ENCODE measurements at places on chromosomes 1 and 21.

DNA sequence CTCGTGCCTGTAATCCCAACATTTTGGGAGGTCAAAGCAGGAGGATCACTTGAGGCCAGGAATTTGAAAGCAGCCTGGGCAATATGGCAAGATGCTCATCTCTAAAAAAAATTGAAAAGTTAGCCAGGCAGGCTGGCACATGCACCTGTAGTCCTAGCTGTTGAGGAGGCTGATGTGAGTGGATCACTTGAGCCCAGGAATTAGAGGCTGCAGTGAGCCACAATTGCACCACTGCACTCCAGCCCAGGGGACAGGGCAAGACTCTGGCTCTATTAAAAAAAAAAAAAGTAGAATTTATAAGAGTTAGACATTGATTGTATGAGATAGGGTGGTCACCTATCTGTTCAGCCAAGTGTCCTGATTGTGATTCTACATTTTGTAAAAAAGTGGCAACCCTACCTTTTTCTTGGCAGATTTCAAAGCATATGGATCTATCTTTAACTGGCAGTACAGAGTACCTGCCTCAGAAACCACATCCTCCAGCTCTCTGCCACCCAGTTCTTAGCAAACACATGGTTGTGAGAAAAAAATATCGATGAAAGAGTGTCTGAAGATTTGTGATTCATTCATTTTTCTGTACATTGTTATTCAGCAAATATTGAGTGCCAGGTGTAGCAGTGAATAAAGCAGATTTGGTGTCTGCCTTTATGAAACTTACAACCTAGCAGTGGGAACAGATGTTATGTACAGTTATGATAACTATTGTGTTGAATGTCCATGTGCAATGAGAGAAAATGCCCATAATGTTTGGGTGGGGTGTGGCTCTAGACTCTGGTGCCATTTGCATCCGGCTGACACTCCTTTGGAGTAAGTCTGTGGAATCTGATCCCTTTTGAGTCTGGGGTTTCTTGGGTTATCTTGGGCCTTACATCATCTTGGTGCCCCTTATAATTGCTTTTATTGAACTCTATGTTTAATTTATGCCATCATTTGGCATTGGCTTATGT lies 82.5 kb downstream of the ST3GAL3 start:
- no peak overlapping the region for H3K4me3 ChIP-seq
- no peak for DNase-seq
- H3K4me1 ChIP-seq, result no peaks in the 10 kb centered on the region
- no peak overlapping the region for H3K27ac ChIP-seq
- no peaks in the 10 kb centered on the region for H3K36me3 ChIP-seq
- H3K27me3 ChIP-seq, result no peaks in the 10 kb centered on the region

- DNase-seq, result no peak
- no peaks in the 10 kb centered on the region for H3K4me1 ChIP-seq
- H3K36me3 ChIP-seq, result no peaks in the 10 kb centered on the region
These were observed 6.4 kb upstream of the ERI3 start for GRCh38 chr1:44361478-44361877.

GRCh38 chr1:95013950-95014574 lies 58.7 kb downstream of the ALG14 start:
- no peak overlapping the region for H3K4me3 ChIP-seq
- peak overlapping the region; percentile 52 for H3K27ac ChIP-seq
- no peaks in the 10 kb centered on the region for H3K36me3 ChIP-seq
- peaks cover 19% of the 10 kb centered on the region for H3K4me1 ChIP-seq

GRCh38 chr1:31843506-31843905 lies 27.7 kb upstream of the SPOCD1 start:
- H3K4me3 ChIP-seq, result no peak overlapping the region
- no peaks in the 10 kb centered on the region for H3K4me1 ChIP-seq
- no peaks in the 10 kb centered on the region for H3K27me3 ChIP-seq
- no peak for DNase-seq
- no peaks in the 10 kb centered on the region for H3K36me3 ChIP-seq

DNA sequence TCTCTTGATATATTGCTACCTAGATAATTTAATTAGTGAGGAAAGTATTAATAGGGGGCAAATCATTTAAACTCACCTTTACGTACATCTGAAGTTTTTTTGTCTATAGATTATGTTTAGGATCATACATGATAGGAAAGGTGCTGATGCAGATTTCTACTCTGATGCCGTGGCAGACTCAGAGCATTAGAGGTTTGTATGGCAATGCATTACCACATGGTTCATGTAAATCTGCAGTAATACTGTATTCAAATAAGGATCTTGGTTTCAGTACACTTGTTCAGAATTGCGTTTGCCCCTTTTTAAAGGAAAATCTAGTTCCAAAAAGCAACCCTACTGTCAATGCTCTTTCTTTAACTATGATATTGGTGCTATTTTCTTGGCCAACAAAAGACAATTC lies 288.3 kb downstream of the PTPRC start:
- no peaks in the 10 kb centered on the region for H3K27me3 ChIP-seq
- no peak overlapping the region for H3K4me3 ChIP-seq
- no peak overlapping the region for H3K27ac ChIP-seq
- DNase-seq, result no peak
- no peaks in the 10 kb centered on the region for H3K36me3 ChIP-seq
- peaks cover 38% of the 10 kb centered on the region for H3K4me1 ChIP-seq

DNA sequence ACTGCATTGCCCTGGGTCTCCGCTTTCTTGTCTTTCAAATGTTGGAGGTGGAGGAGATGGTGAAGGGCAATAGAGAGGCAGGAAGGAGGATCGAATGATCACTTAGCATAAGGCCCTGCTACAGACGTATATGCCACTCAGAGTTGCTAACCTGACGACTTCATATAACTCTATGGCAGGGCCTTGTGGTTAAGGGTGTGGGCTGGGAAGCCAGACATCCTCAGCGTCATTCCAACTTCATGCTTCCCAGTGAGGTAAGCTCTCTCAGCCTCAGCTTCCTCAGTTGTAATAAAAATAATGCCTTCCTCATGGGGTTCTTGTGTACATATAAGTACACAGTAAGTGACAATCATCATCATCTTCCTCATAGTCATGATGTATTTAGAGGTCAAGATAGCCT lies 54.6 kb downstream of the CASQ2 start:
- no peak for DNase-seq
- H3K27ac ChIP-seq, result no peak overlapping the region
- H3K36me3 ChIP-seq, result no peaks in the 10 kb centered on the region
- no peaks in the 10 kb centered on the region for H3K4me1 ChIP-seq
- H3K27me3 ChIP-seq, result no peaks in the 10 kb centered on the region

- DNase-seq, result no peak
- H3K36me3 ChIP-seq, result no peaks in the 10 kb centered on the region
- no peak overlapping the region for H3K4me3 ChIP-seq
- no peaks in the 10 kb centered on the region for H3K4me1 ChIP-seq
- no peaks in the 10 kb centered on the region for H3K27me3 ChIP-seq
These were observed 537.7 kb downstream of the BRINP3 start for GRCh38 chr1:189939967-189940366.

- H3K4me3 ChIP-seq, result no peak overlapping the region
- H3K4me1 ChIP-seq, result no peaks in the 10 kb centered on the region
- no peak for DNase-seq
- H3K27me3 ChIP-seq, result no peaks in the 10 kb centered on the region
- no peak overlapping the region for H3K27ac ChIP-seq
These were observed 34.7 kb downstream of the DISP3 start for GRCh38 chr1:11513681-11514080.

- DNase-seq, result no peak
- H3K27me3 ChIP-seq, result no peaks in the 10 kb centered on the region
These were observed 23.0 kb downstream of the ZBED6 start for GRCh38 chr1:203818399-203818798.

GRCh38 chr1:26289158-26290059 lies 9.5 kb downstream of the SH3BGRL3 start:
- H3K36me3 ChIP-seq, result no peaks in the 10 kb centered on the region
- H3K4me3 ChIP-seq, result no peak overlapping the region
- H3K27ac ChIP-seq, result peak overlapping the region; percentile 81
- H3K27me3 ChIP-seq, result no peaks in the 10 kb centered on the region
- DNase-seq, result peak; percentile 85
- H3K4me1 ChIP-seq, result peaks cover 67% of the 10 kb centered on the region

DNA sequence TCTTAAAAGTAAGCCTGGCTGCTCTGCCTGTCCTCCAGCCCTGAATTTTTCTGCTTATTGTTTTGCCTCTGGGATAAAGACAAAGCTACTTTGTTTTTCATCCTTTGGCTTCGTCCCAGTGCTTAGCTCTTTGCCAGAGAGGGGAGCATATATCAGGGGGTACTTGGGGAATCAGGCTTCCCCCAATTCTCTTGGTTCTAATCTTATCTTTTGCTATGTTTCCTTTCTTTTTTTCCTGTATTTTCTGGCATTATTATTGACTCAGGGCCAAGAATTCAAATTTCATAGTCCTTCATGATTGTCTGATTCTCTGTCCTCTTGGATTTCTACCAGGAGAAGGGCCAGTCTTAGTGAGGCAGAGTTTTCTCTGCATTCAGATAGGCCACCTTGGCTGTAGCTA lies 51.2 kb downstream of the GIPC2 start:
- no peaks in the 10 kb centered on the region for H3K36me3 ChIP-seq
- no peak for DNase-seq
- no peak overlapping the region for H3K4me3 ChIP-seq
- no peaks in the 10 kb centered on the region for H3K27me3 ChIP-seq
- no peak overlapping the region for H3K27ac ChIP-seq
- peaks cover 5% of the 10 kb centered on the region for H3K4me1 ChIP-seq

DNA sequence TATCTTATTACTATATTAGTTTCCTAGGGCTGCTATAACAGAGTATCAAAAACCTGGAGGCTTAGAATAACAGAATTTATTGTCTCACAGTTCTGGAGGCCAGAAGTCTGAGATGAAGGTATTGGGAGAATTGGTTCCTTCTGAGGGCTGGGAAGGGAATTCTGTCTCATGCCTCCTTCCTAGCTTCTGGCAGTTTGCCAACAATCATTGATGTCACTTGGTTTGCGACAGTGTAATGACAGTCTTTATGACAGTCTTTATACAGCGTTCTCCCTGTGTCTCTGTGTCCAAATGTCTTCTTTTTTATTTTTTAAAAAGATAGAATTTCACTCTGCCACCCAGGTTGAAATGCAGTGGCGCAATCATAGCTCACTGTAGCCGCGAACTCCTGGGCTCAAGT lies 15.8 kb upstream of the CENPF start:
- H3K27ac ChIP-seq, result no peak overlapping the region
- no peaks in the 10 kb centered on the region for H3K4me1 ChIP-seq
- no peak for DNase-seq

GRCh38 chr1:94856004-94856403 lies 35.8 kb downstream of the SLC44A3 start:
- H3K27me3 ChIP-seq, result no peaks in the 10 kb centered on the region
- H3K27ac ChIP-seq, result peak overlapping the region; percentile 27
- no peaks in the 10 kb centered on the region for H3K36me3 ChIP-seq
- H3K4me3 ChIP-seq, result no peak overlapping the region
- peaks cover 8% of the 10 kb centered on the region for H3K4me1 ChIP-seq

DNA sequence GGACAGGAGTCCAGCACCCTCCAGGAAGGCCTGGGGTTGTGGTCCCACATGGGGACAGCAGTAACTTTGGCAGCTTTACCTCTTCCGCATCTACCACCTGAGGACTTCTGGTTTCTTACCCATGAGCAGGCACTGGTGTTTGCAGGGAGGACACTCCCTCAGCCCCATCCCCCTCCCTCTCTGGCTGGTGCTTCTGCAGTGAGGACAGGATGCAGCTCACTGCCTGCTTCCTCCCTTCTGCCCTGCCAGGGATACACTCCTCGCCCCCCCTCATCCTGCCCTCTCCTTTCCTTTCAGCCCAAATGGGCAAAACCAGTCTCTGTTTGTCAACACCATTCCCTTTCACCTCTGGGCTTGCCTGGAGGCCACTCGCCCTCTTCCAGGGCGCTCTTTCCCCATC lies 62.4 kb downstream of the KIRREL1 start:
- no peaks in the 10 kb centered on the region for H3K36me3 ChIP-seq
- DNase-seq, result no peak
- H3K27me3 ChIP-seq, result no peaks in the 10 kb centered on the region
- H3K4me1 ChIP-seq, result peaks cover 16% of the 10 kb centered on the region
- H3K27ac ChIP-seq, result no peak overlapping the region

DNA sequence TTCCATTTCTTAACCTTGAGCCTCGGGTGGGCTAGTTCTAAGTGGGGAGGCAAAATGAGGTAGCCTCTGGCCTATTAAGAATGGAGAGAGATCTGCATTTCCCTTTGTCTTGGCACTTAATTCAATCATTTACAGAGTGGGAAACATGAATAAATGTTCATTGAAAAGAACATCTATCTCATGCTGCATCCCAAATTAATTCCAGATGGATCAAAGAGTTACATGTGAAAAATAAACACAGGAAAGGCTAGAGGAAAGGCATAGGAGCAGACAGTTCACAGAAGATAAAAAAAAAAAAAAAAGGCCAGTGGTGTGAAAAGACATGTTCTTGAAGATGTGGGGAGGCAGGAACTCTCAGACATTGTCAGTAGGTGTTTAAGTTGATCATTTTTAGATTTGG lies 35.7 kb upstream of the EPS8L3 start:
- H3K27ac ChIP-seq, result no peak overlapping the region
- peaks cover 30% of the 10 kb centered on the region for H3K4me1 ChIP-seq
- no peak for DNase-seq
- H3K36me3 ChIP-seq, result no peaks in the 10 kb centered on the region
- no peaks in the 10 kb centered on the region for H3K27me3 ChIP-seq

DNA sequence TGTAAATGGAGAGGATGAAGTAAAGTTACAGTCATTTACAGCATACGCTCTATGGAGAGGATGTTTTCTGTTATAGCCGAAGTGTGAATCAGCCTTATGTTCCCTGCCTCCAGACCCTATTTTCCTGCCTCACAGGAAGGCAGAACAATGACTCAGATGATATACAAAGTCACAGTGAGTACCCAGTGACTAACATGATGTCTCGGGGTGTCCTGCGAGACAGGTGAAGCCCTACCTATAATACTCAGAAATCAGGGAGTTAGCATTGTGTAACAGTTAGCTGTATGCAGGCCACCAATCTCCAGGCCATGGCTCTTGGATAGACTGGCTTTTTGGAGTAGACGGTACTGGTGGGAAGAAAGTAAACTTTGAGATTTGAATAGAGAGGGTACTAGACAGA lies 55.6 kb upstream of the FBXO28 start:
- no peak overlapping the region for H3K4me3 ChIP-seq
- DNase-seq, result no peak
- H3K27me3 ChIP-seq, result no peaks in the 10 kb centered on the region
- H3K36me3 ChIP-seq, result no peaks in the 10 kb centered on the region
- no peak overlapping the region for H3K27ac ChIP-seq

DNA sequence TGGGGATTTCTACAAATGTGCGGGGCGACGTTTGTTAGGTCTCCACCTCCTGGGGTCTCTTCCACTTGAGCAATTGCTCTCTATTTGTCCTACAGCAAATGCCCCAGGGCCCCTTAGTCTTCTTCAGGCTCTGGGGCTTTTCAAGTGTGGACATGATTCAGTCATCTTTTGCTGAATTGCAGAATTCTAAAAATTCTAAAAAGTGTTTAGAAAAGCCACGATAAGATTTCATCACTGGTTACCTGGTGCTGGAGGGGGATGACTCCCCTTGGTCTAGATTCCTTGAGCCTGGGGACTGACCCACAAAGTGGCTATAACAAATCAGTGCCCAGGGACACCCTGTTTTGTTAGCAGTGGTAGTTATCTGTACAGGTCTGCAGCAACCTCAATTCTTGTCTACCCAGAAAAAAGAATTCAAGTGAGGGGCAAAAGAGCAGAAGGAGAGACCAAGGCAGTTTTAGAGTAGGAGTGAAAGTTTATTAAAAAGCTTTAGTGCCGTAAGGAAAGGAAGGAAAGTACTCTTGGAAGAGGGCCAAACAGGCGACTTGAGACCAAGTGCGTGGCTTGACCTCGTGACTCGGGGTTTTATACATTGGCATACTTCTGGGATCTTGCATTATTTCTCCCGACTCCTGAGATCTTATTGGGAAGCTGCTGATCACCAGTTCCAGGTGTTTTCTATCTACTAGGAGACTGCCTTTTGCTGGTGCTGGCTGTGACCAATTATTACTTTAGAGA lies 25.2 kb downstream of the PROK1 start:
- H3K4me1 ChIP-seq, result peaks cover 11% of the 10 kb centered on the region
- no peak overlapping the region for H3K27ac ChIP-seq
- H3K4me3 ChIP-seq, result no peak overlapping the region
